ENCODE measurements at places on chromosomes 5 and 9.

GRCh38 chr9:125446561-125447094 lies 185.0 kb downstream of the GAPVD1 start:
- DNase-seq = no peak

DNA sequence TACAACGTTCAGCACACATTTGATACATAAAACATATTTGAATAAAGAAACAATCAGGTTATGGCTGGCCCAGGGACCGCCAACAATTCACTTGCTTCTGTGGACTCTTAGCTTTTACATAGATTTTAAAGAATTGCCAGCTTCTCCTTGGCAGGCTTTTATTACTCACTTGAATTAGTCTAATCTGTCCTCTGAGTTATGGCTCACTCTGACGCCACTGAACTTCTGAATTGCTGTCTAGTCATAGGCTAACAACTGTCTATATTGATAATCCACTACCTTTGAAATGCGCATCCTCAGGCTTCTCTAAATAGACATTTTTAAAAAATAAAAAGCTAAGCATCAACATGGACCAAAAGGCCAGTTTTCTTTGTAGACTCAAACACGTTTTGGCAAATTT lies 317.4 kb upstream of the SGCD start:
- no peak for DNase-seq

DNA sequence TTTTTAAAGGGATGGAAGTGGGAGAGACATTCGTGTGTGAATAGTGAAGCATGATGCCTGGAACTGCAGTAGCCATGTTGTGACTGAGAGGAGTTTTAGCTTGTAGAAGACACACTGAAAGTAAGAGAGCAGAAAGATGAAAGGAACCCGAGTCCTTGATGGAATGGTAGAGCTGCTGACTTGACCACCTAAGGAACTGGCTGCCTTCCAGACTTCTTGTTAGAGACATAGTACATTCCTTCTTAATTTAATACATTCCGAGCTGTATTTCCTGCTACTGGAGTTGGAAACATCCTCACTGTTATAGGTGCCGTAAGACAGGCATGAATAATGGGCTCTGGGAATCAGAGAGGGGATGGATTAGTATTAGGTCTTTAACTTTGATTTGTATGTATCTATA lies 7.4 kb downstream of the CER1 start:
- no peak for DNase-seq

DNA sequence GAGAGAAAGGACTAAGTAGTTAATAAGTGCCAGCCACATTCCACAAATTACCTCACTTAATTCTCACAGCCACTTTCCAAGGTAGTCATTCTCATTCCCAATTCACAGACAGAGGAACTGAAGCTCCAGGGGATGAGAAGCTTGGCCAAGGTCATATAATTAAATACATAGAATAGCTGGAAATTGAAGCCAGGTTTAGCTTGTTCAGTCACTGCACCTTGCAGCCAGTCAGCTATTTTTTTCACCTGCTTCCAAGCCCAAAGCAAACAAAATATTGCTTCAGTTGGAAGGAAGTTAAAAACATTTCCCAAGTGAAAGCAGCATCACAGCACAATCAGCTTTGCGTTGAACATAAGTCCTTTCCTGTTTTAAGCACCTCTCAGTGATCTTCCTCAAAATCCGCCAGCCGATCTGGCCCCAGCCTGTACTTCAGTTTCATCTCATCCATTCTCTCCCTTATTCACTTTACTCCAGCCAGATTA lies 4.8 kb downstream of the ALDH1A1 start:
- no peak for DNase-seq

DNA sequence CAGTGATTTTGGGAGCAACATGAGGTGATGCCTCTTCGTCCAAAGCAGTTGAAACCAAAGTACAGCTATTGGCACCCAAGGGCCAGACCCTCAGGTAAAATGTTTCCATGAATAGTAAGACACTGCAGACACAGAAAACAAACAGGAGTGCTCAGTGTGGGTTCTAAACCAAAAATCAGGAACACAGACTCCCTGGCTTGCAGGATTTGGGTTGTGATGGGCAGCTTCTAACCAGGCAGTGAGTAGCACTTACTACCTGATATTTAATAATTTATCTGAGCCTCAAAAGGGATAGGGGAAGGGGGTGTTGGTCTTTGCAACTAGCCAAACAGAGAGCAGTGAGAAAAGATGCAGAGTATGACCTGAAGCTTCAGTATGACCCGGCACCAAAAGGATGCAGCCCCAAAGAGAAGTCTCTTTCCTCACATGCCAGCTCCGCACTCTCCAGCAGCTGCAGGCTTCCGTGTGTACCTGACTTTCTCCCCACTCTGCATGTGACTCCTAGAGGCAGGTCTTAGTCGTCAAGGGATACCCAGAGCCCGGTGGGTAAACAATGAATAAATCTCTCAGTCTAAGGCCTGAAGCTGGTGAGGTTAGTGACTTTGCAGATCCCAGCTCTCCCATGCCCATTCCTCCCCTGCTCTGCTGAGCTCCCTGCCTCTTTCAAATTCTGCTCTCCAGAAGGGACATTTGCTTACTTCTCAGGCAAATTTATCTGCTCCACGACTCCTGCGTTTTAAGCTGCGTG lies 105.4 kb upstream of the SPOCK1 start:
- no peak for DNase-seq

DNA sequence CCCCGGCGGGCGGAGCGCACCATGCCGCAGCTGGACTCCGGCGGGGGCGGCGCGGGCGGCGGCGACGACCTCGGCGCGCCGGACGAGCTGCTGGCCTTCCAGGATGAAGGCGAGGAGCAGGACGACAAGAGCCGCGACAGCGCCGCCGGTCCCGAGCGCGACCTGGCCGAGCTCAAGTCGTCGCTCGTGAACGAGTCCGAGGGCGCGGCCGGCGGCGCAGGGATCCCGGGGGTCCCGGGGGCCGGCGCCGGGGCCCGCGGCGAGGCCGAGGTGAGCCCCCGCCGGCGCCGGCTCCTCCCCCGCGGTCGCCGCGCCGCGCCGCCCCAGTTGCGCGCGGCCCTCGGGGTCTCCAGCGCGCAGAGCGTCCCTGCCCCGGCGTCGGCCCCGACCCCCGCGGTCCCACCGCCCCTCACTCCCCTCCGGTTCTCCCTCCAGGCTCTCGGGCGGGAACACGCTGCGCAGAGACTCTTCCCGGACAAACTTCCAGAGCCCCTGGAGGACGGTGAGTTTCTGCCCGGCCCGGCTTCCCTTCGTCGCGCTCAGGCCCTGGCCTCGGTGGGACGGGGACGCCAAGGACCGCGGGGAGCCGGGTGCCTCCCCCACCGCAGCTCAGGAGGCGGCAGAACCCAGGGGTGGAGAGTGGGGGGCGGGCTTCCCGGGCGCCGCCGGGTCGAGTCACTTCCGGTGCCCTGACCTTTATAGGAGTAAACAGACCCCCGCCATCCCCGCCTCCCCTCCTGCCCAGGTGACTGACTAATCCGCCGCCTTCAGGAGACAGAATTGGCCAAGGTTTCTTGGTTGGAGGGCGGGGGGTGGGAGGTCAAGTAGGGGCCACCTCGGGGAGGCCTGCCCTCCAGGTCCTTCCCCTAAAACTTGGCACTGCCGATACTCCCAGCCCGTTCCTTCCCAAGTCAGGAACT lies 665 bp downstream of the TCF7 start:
- no peak for DNase-seq

GRCh38 chr9:34982361-34982760 lies 7.2 kb upstream of the DNAJB5 start:
- no peak for DNase-seq

DNA sequence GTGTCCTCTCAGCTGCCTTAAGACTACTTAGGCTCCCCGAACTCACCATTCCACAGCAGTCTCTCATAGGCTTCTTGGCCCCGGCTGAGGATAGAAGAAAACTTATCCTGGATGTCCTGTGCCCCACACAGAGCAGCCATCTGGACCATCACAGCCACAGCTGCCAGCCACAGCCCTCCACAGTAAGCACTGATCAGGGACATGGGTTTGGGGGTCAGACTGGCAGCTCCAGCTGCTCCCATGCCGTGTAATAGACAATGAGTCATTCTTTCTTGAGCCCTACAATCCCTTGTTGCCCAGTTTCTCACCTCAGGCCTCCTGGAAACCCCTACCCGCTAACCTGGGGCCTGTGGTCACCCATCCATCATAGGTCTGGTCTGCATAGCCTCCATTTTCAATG lies 5.7 kb downstream of the CREB3 start:
- DNase-seq = no peak

DNA sequence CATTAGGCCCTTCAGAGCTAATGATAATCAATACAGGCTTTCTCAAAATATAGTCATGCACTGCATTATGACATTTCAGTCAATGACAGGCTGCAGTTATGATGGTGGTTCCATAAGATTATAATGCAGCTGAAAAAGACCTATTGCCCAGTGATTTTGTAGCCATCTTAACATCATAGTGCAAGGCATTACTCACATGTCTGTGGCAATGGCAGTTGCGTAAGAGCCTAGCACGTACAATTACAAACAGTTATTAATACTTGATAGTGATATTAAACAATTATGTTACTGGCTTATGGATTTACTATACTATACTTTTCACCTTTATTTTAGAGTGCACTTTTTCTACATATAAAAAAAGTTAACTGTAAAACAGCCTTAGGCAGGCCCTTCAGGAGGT lies 214.8 kb downstream of the ISL1 start:
- DNase-seq = no peak

GRCh38 chr9:136726631-136727191 lies 14.3 kb downstream of the DIPK1B start:
- no peak for DNase-seq

GRCh38 chr5:55410845-55411244 lies 103.1 kb downstream of the MTREX start:
- DNase-seq = no peak

GRCh38 chr9:122155796-122156195 lies 3.8 kb downstream of the NDUFA8 start:
- DNase-seq = no peak

GRCh38 chr5:139954022-139954421 lies 89.1 kb downstream of the NRG2 start:
- no peak for DNase-seq

GRCh38 chr9:134060546-134060945 lies 7.3 kb downstream of the BRD3 start:
- no peak for DNase-seq

DNA sequence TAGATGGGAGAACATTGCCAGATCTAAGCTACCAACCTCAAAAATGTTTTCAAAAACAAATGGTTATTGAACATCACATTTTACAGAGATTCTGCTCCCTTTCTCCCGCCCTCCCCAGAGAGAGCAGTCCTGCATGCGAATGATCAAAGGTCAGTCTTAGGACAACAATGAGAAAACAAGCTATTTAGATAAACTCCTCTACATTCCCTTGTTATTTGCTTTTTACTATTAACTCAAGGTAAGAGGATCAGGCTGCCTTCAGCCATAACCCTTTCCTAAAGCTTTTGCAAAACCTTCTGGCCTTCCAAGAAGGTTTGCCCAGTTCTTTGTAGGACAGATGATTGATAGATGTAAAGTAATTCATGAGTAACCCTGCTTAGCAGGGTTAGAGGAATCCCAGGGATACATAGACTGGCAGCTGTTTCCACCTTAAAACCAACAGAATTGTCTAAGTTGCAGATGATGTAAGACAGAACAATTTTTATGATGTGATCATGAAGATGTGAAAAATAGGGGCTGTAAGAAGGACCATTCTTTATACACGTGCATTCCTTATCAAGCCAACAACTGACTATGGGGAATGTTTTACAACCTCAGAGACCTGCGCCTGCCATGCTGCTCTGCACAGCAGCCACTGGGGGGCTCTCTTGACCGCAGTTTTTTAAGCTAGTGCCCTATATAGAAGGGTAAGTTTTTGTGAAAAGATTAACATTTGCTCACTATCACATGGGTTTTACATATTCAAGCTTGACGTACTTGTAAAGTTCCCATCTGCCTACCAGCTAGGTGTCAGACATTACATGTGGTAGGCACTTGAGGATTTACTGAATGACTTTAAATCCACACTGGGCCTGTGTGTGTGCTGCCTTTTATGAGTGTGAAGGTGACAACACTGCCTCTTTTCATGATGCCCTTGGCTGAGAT lies 2.3 kb upstream of the ZNF782 start:
- DNase-seq = peak; percentile 82

DNA sequence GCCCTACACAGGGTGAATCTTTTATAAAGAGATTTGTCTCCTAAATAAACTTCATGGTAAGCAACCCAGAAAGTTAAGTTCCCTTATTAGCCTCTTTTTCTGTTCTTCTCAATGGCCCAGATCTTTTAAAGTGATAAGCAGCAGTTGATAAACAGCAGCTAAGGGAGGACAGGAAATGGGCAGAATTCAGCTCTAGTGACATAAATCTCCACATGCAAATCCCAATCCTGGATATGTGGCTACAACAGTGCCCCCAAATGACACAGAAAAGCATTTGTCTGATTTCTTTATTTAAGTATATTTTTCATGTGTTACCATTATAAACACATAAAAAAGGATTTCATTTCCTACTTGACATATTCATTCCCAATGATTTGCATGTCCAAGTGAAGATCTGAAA lies 199.0 kb downstream of the DTWD2 start:
- DNase-seq = no peak

GRCh38 chr5:178208540-178209227 lies 4.4 kb downstream of the HNRNPAB start:
- DNase-seq = no peak

GRCh38 chr5:140246378-140247122 lies 56.4 kb downstream of the PFDN1 start:
- DNase-seq = no peak

DNA sequence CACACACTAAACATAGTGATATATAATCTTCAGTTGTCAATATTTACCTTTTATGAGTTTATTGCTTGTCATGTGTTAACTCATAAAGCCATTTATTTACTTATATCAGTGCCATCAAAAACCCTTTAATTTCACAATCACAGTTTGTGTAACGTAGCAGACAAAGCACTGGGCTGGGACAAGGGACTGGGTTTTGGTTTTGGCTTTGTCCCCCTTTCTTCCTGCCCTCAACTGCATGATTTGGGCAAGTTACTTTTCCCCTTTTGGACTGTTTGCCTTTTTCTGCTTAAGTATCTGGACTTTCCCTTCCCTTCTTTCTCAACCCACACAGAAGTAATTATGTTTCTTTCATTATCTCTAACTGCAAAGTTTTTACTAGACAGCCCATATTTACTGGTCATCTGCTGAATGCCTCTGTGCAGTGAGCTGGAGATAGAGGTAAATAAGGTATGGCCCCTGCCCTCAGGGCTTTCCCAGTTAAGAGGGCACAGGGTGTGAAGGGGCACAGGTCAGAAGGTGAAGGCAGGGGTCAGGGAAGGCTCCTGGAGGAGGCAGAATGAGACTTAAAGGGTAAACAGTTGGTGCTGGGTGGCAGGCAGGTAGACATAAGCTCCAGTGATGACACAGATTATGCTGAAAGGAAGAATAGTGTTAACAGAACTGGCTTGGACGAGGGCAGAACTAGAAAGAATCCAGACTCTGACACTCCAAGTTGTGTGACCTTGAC lies 14.8 kb upstream of the NR3C1 start:
- DNase-seq = no peak

DNA sequence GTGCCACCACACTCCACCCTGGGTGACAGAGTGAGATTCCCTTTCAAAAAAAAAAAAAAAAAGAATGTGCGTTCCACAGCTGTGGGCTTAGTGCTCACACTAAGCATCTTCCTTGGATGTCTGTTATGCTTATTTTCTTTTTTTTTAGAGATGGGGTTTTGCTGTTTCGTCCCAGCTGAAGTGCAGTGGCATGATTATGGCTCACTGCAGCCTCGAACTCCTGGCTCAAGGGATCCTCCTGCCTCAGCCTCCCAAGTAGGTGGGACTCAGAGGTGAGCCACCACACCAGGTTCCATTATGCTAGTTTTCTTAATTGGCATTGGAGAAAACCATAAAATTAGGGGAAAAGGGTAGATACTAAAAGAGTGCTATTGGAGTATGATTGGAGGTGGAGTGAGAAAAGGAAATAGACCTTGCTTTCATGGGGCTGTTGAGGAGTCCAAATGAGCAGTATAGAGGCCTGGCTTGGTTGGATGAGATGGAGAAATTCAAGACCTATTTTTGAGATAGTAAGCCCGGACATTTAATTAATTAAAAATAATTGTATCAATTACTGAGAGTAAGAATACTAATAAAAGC lies 978 bp upstream of the BRD3OS start:
- DNase-seq = no peak

Measured in putamen (tissue), 1 donor.